ENCODE measurements at places on chromosomes 7 and 10. TPM values are rescaled to one million over a fixed set of nuclear protein-coding genes. Genes with fewer than 3 reads are reported as not detected.

Gene EN2
- not detected for total RNA-seq

Gene JCAD
- total RNA-seq: 0.43 TPM

Gene CHN2
- 23.2 TPM for total RNA-seq

Gene ERV3-1
- total RNA-seq: 34.2 TPM

Gene CDC14C
- total RNA-seq: not detected

Gene IL6
- total RNA-seq: 2.3 TPM

Gene SMKR1
- 4.9 TPM for total RNA-seq

Gene OR2A42
- total RNA-seq: not detected

Gene PRLHR
- total RNA-seq: not detected

Gene ANXA8
- not detected for total RNA-seq

Gene NAT16
- not detected for total RNA-seq

Gene SFTPD
- not detected for total RNA-seq

Gene ATOH7
- total RNA-seq: not detected

Gene ACHE
- 0.47 TPM for total RNA-seq

Gene TFEC
- total RNA-seq: 1.7 TPM

- DNase-seq: peak; percentile 82
These were observed 42.8 kb upstream of the RNF216 start for GRCh38 chr7:5824297-5824610.

DNA sequence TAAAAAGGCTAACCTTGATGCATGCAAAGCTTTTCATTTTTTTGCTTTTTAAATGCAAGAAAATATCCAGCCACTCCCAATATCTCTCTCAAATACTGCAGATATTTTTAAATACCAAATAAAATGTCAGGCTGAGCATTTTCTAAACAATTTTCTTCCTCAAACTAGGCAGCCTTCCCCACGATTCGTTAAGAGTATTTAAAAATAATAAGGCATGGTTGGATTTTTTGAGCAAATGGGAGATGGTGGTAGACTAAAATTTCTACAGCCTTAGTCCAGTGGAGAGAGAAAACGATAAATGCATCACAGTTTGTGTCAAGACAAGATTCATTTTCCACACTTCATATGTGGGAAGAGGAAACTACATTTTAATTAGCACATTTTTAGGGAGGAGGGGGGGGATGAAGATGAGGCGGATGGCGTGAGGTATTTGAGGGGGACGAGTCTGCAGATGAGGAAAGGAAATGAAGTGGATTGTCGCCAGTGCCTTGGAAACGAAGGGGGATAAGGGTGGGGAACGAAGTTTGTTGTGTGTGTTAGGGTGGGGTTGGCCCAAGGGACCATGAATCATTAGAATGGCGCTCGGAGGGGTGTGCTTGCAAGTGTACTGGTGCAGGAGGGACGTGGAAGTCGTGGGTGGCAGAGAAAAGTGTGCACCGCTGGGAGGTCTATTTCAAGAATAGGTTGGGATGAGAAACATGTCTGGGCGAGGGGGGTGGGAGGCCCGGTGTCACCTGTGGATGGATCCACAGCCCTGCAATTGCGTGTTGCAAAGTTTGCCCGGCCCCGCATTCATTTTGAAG is 1.2 kb upstream of the ADD3 start:
- no peak for DNase-seq

GRCh38 chr7:148598351-148598750 is 7.8 kb downstream of the C7orf33 start:
- no peak for DNase-seq

GRCh38 chr7:48154792-48155413 is 16.4 kb upstream of the ABCA13 start:
- peak; percentile 56 for DNase-seq

GRCh38 chr7:44469461-44470134 is 20.9 kb downstream of the NUDCD3 start:
- DNase-seq: no peak

DNA sequence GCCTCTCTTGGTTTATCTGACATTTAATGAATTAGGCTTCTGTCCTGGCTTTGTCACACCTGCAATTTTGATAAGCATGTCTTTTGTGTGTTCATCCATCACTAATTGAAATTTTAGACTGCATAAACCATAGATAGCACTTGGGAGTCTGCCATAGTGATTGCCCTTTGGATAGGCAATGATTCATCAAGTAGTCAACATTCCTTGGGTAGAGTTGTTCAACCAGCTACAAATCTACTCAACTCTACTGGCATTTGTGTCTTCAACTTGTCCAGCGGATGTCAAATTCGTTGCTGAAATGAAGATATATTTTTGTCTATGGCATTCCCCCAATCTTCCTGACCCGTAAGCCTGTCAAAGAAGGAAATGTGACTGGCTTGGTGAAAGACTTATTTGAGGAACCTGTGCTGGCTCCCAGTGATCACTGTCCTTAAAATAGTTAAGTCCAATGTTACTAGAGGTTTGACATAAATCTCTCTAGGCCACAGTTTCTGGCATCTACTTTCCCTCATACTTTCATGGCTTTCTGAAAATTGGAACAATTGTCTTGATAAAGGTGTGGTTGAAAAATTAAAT is 33.7 kb upstream of the CREB5 start:
- DNase-seq: no peak

- no peak for DNase-seq
These were observed 171.6 kb upstream of the FOXP2 start for GRCh38 chr7:114242992-114243507.

DNA sequence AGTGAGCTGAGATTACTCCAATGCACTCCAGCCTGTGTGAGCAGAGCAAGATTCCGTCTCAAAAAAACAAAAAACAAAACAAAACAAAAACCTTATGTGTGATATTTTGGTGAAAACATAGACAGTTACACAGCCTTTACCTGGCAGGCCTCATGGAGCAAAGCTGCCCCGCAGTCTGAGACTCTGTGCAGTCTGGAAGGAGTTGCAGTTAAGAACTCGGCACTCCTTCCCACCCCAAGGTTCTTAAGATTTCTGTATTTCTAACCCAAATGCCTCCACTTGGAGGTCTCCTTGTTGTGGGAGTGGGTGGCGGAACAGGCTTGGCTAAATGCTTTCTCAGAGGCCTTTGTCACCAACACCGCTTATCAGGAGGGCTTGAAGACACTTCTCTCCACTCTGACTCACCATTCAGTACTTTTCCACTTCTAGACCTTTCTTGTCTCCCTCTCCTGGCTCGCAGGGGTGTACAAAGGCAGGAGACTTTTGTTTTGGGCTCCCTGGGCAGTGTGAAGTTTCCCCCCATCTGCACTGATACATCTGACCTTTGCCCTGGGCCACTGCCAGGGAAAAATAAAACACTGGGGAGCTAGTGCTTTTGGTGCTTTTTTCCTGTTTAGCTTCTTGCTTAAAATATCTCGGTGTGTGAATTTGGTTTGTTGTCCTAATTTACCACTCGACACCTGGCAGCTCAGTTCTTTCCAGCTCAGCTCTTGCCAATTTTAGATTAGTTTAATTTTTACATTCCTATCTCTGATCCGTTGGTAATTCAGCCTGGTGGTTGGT is 51.3 kb upstream of the MAGI2 start:
- no peak for DNase-seq

GRCh38 chr10:72037266-72037665 is 51.1 kb downstream of the SPOCK2 start:
- no peak for DNase-seq

- no peak for DNase-seq
These were observed 21.2 kb upstream of the BLOC1S2 start for GRCh38 chr10:100307684-100308083.

DNA sequence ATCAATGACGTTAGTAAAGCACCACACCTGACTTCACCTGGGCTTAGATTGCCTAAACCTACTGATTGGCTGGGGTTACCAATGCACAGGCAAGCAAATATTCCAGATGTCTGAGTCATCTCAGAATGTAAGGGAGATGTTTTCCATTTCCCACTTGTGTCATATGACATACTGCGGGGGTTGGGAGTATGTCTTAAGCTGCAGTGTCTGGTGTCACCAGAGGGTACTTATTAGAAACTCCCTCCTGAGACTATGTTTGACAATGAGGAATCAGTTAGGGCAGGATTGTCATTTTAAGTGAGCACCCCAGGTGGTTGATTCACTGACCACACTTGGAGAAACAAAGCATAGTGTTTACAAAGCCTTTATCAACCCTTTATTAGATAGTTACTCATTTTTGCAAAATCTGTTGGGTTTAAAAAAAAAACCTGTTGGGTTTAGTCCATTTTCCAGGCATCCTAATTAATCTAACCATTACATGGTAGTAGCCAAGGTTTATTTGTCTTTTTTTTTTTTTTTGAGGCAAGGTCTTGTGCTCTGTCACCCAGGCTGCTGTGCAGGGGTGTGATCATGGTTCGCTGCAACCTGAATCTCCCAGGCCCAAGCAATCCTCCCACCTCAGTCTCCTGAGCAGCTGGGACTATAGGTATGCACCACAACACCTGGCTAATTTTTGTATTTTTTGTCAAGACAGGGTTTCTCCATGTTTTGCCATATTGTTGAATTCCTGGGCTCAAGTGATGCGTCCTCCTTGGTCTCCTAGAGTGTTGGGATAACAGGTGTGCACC is 72.5 kb downstream of the CDK6 start:
- no peak for DNase-seq

- no peak for DNase-seq
These were observed 34.0 kb downstream of the GOT1 start for GRCh38 chr10:99396471-99396870.

DNA sequence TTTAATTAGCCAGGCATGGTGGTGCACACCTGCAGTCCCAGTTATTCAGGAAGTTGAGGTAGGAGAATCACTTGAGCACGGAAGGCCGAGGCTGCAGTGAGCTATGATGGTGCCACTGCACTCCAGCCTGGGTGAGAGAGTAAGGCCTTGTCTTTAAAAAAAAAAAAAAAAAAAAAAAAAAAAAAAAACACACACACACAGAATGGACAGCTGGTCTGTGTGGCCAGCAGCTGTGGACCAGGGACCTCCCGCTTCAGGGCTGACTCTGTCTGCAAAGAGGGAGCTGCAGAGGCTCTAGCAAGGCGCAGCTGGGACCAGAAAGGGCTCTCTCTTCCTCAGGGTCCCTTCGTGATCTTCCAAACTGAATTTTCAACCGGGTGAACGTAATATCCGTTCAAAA is 53.6 kb upstream of the DNAAF5 start:
- no peak for DNase-seq

DNA sequence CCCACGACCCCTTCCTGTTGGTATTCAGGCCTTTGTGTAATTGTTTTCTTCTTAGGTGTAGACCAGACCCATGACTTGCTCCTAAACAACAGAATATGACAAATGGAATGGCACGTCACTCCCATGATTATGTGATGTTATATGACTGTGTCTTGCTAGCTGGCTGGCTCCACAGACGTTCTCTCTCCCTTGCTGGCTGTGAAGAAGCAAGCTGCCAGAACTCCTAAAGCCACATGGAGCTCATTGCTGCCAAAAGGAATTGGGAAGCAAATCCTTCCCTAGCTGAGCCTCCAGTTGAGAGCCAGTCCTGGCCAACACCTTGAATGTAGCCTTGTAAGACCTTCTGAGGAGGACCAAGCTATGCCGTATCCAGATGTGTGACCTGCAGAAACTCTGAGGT is 74.2 kb downstream of the RAB18 start:
- no peak for DNase-seq

DNA sequence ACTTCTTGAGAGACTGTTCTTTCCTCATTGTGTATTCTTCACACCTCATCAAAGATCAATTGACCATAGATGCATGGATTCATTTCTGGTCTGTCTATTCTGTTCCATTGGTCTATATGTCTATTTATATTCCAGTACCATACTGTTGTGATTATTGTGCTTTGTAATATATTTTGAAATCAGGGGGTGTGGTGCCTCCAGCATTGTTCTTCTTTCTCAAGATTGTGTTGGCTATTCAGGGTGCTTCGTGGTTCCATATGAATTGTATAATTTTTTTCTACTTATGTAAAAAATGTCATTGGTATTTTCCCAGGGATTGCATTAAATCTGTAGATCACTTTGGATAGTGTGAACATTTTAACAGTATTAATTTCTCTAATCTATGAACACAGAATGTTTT is 106.5 kb downstream of the EPC1 start:
- DNase-seq: no peak

DNA sequence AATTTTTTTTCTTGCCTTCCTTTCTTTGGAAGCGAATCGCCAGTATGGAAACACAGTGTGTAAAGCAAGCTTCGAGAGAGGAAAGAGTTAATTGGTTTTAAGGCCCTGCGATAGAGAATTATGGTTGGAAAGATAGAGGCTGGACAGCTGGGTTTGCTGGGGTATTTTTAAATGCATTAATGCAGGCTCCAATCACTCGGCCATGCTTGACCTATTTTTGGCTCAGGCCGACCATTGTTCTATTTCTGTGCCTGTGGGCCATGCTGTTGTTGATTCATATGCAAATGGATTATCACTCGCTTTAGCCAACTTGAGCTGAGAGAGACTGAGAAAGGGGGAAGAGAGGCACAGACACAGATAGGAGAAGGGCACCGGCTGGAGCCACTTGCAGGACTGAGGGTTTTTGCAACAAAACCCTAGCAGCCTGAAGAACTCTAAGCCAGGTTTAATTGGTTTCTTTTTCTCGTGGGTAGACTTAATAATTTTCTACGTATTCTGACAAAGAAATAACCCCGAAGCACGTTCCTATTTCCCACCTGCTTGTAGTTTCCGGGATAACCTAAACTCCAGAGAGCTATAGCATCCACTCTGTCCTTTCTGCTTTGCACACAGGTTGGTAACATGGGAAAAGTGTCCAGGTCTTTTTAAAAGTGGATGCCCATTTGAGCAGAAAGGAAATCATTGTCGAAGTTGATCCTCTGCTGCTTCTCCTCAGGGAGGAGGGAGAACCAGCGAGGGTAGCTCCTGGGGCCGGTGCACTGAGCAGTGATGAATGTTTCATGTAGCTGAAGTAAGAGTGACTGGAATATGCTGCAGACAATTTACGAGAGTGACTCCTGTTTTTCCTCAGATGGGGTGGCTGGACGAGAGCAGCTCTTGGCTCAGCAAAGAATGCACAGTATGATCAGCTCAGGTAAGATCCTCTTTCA is at the start of gene HDAC9:
TSS of gene HDAC9 (plus strand) at position 338 of the 929 bp plus-strand sequence. CDS start at position 892, 554 bp downstream.
- DNase-seq: peak; percentile 2

DNA sequence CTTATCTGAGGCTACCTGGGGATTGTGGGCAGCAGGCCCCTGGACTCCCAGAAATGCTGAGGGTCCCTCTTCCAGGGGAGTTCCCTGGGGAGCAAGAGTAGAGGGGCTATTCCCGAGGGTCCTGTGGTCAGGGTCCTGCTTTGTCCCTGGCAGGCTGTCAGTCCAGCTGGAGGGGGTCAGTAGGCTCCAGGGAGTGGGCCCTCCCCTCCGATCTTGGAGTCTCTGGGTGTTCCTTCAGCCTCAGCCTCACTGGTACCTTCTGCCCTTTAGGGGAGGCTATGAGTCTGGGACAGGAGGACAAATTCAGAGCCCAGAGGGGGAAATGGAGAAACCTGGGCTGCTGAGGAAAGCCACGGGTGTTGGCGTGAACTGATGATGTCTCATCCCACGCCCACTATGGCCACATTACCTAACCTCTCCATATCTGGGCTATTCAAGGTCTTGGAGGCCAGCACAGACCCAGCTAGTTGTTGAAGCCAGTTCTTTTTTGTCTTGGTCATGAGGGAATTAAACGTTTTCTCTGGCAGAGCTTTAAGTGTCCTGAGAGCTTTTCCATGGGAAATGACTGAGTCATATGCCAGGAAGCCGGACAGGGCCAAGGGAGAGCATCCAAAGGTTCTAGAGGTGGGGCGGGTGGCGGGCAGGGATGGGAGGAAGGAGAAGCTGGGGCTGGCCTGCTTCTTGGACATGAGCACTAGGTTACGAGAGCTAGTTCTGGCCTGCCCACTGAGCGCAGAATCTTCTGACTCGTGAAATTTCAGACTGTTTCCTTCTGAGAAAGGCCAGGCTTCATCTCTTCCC is 6.2 kb downstream of the CALHM2 start:
- DNase-seq: no peak

- no peak for DNase-seq
These were observed 6.5 kb upstream of the AUTS2 start for GRCh38 chr7:69591805-69592204.

GRCh38 chr10:76191336-76191735 is 759.9 kb downstream of the LRMDA start:
- DNase-seq: no peak

Measured in natural killer cell (primary cell).